ENCODE measurements at places on chromosomes 3 and 15.

GRCh38 chr3:190396001-190396400 lies 8.0 kb downstream of the CLDN16 start:
- no peak for DNase-seq

GRCh38 chr3:73024836-73025235 lies 28.2 kb downstream of the PPP4R2 start:
- DNase-seq = no peak

GRCh38 chr3:187323091-187323490 lies 31.6 kb upstream of the MASP1 start:
- DNase-seq = no peak

DNA sequence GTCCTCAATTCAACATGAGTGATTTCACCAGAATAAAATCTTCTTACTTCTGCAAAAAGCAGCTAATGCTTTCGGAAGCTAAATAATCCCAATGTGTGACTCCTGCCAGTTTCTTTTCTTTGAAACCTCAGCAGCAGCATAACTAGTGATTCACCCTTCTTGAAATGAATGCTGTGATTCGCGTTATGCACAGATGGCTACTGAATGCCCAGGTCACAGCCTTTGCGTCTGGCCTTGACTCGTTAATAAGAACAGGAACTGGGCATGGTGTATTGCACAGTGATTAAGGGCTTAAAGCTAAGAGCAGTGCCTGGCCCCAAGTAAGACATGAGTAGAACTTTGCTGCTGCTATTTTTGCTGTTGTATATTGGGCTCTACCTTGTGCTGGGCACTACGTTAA lies 19.0 kb downstream of the CGNL1 start:
- DNase-seq = peak; percentile 28

DNA sequence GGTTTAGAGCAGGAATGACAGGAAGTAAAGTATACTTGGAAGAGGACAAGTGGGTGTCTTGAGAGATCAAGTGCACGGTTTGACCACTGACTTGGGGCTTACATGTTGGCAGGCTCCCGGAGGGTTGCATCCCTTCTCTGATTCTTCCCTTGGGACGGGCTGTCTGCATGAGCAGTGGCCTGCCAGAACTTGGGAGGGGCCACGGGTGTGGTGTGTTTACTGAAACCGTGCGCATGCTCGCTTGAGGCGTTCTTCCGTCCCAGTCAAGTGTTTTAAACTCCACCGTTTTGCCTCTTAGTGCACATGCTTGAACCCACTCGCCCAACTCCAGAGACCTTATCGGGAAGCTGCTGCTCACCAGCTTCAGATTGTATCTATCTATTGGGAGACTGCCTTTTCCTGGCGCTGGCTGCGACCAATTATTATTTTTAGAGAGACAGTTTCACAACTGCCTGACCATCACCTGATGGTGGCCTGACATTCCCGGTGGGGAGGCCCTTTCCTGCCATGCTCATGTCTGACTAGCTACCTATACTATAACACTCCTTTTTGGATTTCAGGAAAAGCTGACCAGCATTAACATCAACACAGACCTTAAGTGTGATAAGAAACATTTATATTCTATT lies 14.9 kb upstream of the C3orf22 start:
- peak; percentile 55 for DNase-seq

DNA sequence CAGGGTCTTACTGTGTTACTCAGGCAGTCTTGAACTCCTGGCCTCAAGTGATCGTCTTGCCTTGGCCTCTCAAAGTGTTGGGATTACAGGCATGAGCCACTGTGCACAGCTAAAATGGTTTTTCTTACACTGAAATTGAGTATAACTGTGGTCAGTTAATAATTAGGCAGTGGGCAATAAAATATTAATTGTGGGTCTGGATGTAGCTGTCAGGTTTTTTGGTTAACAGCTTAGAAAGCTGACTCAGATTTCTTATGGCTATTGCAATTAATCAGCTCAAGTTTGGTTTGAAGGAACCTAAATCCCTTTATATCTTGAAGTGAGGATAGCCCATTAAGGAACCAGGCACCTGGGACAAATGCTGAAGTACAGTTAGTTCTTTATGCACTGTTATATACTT lies 73.8 kb upstream of the LRRFIP2 start:
- no peak for DNase-seq

DNA sequence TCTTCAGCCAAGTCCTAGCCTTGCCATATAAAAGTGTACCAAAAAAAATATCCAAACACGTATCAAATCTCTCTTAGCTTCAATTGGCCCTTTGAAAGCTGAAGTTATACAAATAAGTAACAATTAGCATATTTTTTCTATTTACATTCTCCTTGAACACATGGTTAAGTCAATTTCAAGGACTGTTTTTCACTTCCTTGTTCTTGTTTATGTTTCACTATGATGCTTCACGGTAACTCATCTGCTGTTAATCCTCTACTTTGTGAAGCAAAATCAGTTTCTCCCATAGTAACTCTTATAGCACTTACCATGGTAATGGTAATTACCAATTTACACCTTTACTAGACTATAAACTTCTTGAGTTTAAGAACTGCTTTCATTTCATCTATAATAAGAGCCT lies 10.6 kb upstream of the SPRED1 start:
- DNase-seq = no peak

- no peak for DNase-seq
Observed at GRCh38 chr3:50972029-50972428, 297.3 kb downstream of the DOCK3 start.

GRCh38 chr3:141735176-141735575 lies 2.9 kb upstream of the RNF7 start:
- DNase-seq = no peak

- DNase-seq = no peak
Observed at GRCh38 chr15:90814191-90814821, 54.1 kb upstream of the FURIN start.

DNA sequence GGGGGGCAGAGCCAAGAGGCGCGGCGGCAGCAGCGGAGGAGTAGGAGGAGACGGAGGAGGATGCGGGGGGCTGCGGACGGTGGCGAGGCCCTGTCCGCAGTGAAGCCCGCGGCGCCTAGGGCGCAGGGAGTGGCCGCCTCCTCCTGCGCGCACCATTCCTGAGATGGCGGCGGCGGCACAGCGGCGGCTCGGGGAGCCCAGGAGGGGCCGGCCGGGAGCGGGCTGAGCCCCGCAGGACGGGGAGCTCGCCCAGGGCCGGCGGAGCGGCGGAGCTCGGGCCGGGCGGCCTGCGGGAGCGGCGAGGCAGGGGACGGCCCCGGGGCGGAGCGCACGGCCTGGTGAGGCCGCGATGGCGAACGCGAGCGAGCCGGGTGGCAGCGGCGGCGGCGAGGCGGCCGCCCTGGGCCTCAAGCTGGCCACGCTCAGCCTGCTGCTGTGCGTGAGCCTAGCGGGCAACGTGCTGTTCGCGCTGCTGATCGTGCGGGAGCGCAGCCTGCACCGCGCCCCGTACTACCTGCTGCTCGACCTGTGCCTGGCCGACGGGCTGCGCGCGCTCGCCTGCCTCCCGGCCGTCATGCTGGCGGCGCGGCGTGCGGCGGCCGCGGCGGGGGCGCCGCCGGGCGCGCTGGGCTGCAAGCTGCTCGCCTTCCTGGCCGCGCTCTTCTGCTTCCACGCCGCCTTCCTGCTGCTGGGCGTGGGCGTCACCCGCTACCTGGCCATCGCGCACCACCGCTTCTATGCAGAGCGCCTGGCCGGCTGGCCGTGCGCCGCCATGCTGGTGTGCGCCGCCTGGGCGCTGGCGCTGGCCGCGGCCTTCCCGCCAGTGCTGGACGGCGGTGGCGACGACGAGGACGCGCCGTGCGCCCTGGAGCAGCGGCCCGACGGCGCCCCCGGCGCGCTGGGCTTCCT lies at the start of gene GPR27:
TSS of gene GPR27 (plus strand) at position 155 of the 909 bp plus-strand sequence. CDS start at position 350, 195 bp downstream.
- no peak for DNase-seq

GRCh38 chr3:135017003-135017893 lies 222.2 kb downstream of the EPHB1 start:
- DNase-seq = no peak

DNA sequence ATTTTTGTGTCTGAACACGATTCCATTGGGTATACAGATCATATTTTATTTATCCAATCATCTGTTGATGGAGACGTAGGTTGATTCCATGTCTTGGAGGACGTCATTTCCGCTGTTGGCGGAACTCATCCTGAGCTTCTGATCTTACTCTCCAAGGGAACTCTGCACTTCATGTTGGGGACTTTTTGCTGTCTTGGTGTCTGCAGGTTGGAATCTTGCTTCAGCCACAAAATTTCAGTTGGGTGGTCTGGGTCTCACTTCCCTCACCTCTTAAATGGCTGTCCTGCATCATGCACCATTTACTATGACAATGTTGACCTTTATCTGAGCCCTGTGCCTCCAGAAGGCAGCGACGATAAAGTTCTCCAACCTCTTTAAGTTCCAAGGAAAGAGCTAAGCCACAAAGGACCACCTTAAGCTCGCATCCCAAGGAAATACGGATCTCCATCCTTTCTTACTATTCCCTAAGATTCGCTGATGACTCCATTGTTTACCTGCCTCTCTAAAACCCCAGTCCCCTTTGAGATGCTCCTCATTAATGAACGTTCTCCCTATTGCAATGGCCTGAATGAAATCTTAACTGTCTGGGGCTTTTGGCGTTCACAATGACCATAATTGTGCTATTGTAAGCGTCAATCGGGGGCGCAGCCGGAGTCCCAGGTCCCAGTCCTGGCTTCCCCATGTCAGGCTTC lies 23.1 kb upstream of the RNU6-1 start:
- DNase-seq = no peak

GRCh38 chr3:185405243-185405642 lies 42.3 kb downstream of the MAP3K13 start:
- DNase-seq = no peak

DNA sequence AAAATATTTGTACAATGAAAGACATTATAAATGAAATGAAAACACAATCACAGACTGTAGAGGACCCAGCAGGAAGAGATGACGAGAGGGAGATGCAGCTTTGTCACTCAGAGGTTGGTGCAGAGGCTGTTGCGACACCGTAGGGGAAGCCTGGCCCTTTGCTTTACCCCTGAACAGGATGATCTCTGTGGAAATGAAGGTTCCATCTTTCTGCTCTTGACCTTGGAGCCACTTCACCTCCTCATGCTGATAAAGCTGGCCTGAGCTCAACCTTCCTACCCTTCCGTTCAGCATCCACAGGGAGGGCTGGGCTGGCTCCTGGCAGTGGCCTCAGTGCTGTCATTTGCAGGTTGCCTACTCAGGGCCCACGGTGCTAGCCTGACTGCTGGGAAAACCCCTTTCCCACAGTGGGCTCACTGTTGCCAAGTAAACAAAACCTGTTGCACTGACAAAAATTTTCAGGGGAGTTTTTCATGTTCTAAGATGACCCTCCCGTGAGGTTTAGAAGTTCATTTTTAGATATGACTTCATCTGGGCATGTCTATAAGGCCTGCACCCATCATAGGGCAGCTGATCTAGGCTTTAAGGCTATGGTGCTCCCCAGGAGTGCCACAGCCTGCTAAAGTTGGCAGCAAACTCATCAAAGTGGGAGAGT lies 3.0 kb upstream of the CD80 start:
- DNase-seq = no peak

Data from COLO829 (cell line).